Smooth muscle cell of the pulmonary artery (primary cell): ENCODE measurements at places on chromosomes 4 and X. TPM values are rescaled to one million over a fixed set of nuclear protein-coding genes. Genes with fewer than 3 reads are reported as not detected.

ALPK1 gene
- total RNA-seq = 17.0 and 17.5 TPM in 2 replicates

SSX4B gene
- total RNA-seq = not detected in 2 replicates

VEGFC gene
- 60.5 and 84.3 TPM in 2 replicates for total RNA-seq

CXCL11 gene
- total RNA-seq = not detected in 2 replicates

BTC gene
- 0.30 and 0.78 TPM in 2 replicates for total RNA-seq

DTHD1 gene
- not detected in 2 replicates for total RNA-seq

MYOZ2 gene
- 1.4 and 4.4 TPM in 2 replicates for total RNA-seq

TRMT10A gene
- total RNA-seq = 5.8 and 7.4 TPM in 2 replicates

AR gene
- total RNA-seq = 7.3 and 7.6 TPM in 2 replicates

CTAG1B gene
- total RNA-seq = not detected in 2 replicates

SMIM31 gene
- total RNA-seq = not detected in 2 replicates

RIPPLY1 gene
- total RNA-seq = not detected in 2 replicates

MECP2 gene
- total RNA-seq = 25.0 and 25.8 TPM in 2 replicates

HSFX4 gene
- total RNA-seq = not detected in 2 replicates

NEK1 gene
- total RNA-seq = 15.1 and 15.4 TPM in 2 replicates

FGFR3 gene
- total RNA-seq = 0.20 and 0.59 TPM in 2 replicates

WDR45 gene
- total RNA-seq = 42.9 and 44.4 TPM in 2 replicates
